ENCODE measurements at places on chromosomes 3 and 15. TPM values are rescaled to one million over a fixed set of nuclear protein-coding genes. Genes with fewer than 3 reads are reported as not detected.

- peaks cover 19% of the 10 kb centered on the region for H3K4me1 ChIP-seq
- DNase-seq, result no peak
- H3K27me3 ChIP-seq, result no peaks in the 10 kb centered on the region
- no peak overlapping the region for H3K4me3 ChIP-seq
These were observed 40.1 kb downstream of the FBLN2 start for GRCh38 chr3:13588993-13589392.

DNA sequence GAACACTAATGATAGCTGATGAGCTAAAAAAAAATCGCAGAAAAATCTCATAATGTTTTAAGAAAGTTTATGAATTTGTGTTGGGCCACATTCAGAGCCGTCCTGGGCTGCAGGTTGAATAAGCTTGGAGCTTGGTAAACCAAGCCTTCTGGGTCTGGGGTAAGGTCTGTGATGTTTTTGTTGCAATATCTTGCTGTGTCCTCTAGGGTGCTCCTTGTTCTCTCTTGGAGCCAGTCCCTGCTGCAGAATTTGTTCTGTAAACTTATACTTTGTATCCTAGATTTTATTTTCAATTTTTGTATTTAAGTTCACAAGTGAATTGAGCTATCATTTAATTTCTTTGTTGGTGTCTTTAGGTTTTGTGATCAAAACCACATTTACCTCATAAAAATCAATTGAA is 143.7 kb downstream of the NR1D2 start:
- H3K27me3 ChIP-seq, result no peaks in the 10 kb centered on the region
- H3K4me3 ChIP-seq, result no peak overlapping the region
- H3K4me1 ChIP-seq, result no peaks in the 10 kb centered on the region

- no peaks in the 10 kb centered on the region for H3K27me3 ChIP-seq
- no peak overlapping the region for H3K4me3 ChIP-seq
- no peak for DNase-seq
- no peaks in the 10 kb centered on the region for H3K4me1 ChIP-seq
- H3K27ac ChIP-seq, result no peak overlapping the region
- no peaks in the 10 kb centered on the region for H3K36me3 ChIP-seq
These were observed 334.2 kb downstream of the KLF13 start for GRCh38 chr15:31660816-31661215.

DNA sequence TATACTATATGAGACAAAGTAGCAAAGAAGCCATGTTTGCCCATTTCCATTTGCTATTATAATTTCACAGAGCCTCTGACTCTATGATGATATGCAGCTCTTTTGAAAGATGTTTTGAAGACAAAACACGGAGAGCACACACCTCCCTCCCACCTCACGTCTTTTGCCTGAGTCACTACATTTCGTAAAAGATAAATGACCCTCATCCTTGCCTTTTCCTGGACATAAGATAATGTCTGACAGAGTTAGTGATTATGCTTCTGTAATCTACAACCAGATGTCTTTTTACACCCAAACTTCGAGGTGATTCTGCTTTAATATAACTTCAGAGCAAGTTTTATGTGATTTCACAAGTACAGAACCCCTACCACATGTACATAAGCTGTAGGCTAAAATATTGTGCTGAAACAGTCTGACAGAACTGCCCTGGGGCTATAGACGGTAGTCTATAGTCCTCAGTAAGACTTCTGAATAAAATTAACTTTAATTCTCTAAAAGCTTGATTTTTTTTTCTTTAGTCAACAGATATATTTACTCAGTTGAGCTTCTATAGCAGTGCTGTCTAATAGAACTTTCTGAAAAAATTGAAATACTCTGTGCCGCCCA is 99.9 kb downstream of the CD200R1L start:
- H3K27ac ChIP-seq, result no peak overlapping the region
- H3K36me3 ChIP-seq, result no peaks in the 10 kb centered on the region
- H3K4me1 ChIP-seq, result peaks cover 34% of the 10 kb centered on the region
- no peak for DNase-seq

DNA sequence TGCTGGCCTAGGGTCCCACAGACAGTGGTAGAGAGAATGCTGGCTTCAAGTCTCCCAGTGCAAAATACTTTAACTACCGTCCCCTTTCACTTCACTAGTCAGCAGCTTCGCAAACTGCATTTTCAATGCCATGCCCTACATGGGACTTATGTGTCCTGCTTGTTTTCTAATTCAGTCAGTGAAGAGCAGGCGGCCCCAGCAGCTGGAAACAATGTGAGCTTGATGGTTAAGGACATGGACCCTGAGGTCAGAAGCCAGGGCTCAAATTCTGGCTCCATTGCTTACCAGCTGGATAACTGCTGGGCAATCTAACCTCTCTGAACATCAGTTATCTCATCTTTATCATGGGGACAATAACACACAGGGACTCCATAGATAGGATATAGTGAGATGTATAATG is 58.4 kb downstream of the SLC12A8 start:
- no peaks in the 10 kb centered on the region for H3K27me3 ChIP-seq
- H3K27ac ChIP-seq, result no peak overlapping the region
- H3K4me1 ChIP-seq, result no peaks in the 10 kb centered on the region
- no peak overlapping the region for H3K4me3 ChIP-seq
- no peak for DNase-seq

GRCh38 chr3:107082527-107082926 is 294.7 kb upstream of the CCDC54 start:
- no peak overlapping the region for H3K27ac ChIP-seq
- no peak overlapping the region for H3K4me3 ChIP-seq
- H3K36me3 ChIP-seq, result no peaks in the 10 kb centered on the region
- no peaks in the 10 kb centered on the region for H3K27me3 ChIP-seq

- no peaks in the 10 kb centered on the region for H3K27me3 ChIP-seq
- no peak for DNase-seq
- H3K36me3 ChIP-seq, result no peaks in the 10 kb centered on the region
- peak overlapping the region; percentile 86 for H3K4me3 ChIP-seq
- H3K27ac ChIP-seq, result peak overlapping the region; percentile 87
These were observed 421 bp downstream of the KLHL18 start for GRCh38 chr3:47283193-47283537.

DNA sequence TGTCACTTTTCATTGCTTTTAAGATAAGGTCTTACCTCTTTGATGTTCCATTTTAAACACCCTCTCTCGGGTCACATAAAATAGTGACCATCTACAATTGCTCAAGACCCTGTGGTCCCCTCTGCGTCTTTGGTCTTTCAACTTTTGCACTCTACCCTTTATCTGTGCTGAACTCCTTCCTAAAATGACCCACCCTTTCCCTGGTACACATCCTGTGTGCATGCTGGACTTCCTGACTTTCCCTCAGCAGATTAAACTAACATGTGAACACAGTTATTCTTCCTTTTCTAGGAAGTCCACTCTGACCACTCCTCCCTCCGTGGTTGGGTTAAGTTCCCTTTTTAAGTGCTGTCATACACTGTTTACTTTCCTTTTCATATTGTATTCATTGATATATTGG is 414.2 kb downstream of the GABRB3 start:
- DNase-seq, result no peak
- H3K4me3 ChIP-seq, result no peak overlapping the region
- H3K36me3 ChIP-seq, result no peaks in the 10 kb centered on the region
- no peak overlapping the region for H3K27ac ChIP-seq

DNA sequence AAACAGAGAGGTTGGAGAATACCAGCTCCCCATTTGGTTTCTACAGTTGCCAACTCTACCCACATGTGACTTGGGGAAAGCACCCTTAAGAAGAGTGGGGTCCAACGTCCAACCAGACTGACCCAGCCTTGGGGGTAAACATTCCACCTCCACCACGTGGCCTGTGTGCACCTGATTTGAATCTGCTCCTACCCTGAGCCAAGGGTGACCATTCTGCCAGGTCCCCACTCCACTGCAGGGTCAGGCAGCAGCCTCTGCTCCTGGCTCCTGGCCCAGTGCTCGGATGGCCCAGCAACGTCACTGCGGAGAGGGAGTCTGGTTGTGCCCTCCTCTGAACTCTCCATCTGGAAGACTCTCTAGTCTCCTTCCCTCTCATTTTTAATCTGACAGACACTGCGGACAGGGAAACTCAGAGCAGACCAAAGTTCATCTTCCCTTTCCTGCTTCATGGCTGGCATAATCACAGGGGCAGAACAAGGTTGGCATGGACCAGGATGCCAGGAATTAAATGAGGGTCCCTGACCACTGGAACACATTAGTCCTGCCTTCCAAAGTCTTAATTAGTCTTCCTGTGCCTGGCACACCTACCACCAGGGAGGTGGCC is 29.4 kb downstream of the FHIT start:
- H3K27ac ChIP-seq, result no peak overlapping the region
- H3K27me3 ChIP-seq, result no peaks in the 10 kb centered on the region

DNA sequence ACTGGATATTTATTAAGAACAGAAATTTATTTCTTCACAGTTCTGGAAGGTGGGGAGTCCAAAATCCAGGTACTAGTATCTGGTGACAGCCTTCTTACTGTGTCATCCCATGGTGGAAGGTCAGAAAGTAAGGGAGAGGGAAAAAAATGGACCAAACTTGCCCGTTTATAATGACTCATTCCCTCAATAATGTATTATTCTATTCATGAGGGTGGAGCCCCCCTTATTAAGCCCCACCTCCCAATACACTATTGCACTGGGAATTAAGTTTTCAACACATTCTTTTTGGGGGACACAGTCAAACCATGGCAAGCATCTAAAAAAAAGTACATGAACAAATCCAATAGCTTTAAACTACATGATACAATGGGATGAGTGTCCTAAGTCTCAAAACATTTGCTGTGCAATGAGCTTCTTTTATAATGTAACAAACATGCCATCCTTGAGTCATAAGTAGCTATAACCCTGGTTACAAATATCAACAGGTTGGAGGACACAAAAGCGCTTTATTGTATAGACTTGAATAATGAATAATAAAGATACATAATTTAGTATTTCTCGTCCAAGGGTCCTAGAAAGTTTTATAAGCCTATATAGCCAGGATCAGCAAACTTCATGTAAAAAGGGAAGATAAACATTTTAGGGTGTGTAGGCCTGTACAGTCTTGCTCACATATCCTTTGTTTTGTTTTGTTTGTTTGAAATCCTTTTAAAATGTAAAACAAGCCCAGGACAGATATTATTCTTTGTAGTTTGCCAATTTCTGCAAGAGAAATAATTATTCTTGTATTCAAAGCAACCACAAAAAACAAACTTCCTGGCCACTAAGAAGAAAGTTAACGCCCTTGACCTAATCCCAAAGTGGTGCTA is 160.6 kb upstream of the RAP2B start:
- no peak overlapping the region for H3K27ac ChIP-seq
- no peaks in the 10 kb centered on the region for H3K4me1 ChIP-seq
- no peaks in the 10 kb centered on the region for H3K36me3 ChIP-seq
- no peaks in the 10 kb centered on the region for H3K27me3 ChIP-seq
- no peak for DNase-seq

DNA sequence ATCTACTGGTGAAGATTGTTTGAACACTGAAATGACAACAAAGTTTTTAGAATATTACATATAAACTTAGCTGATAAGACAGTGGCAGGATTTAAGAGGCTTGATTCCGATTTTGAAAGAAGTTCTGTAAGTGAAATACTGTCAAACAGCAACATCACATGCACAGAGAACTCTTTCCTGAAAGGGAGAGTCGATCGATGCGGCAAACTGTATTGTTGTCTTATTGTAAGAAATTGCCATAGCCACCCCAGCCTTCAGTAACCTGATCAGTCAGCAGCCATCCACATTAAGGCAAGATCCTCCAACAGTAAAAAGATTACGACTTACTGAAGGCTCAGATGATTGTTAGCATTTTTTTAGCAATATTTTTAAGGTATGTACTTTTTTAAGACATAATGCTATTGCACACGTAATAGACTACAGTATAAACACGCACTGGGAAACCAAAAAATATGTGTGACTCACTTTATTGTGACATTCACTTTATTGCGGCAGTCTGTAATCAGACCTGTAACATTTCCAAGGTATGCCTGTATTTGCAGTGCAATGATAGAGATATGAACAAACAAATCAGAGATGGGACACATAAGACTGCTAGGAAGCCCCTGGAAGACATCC is 225.6 kb upstream of the UBE2E1 start:
- H3K36me3 ChIP-seq, result no peaks in the 10 kb centered on the region
- DNase-seq, result peak; percentile 7
- no peaks in the 10 kb centered on the region for H3K27me3 ChIP-seq
- H3K27ac ChIP-seq, result peak overlapping the region; percentile 62
- H3K4me3 ChIP-seq, result no peak overlapping the region

DNA sequence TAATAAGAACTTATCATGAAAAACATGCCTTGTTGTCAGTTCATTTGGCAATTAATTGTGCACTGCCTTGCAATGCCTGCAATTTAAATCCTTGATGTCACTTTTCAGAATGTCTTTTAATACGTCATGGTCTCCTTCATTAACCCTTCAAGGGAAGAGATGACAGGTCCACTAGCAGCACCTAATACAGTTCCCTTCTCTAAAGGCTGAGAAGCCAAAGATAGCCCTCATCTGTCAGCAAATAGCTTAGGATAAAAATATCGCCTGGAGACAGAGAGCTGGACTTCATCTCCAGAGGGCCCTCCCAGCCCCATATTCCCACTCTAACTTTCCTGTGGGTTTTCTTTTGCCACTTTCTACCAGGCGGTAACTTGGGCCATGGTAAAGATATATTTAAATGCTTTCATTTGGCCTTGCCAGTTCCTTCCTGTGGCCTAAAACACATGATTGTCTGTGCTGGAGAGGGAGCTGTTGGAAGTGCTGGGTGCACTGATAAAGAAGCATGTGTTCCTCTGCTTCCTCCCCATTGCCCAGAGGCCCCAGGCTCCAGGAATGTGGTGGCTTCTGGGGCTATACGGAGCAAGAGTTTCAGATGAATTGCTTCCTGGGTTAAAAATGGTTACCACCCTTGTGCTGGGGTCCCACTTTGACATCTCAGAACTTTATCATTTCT is 76.3 kb upstream of the UMPS start:
- DNase-seq, result no peak
- no peaks in the 10 kb centered on the region for H3K4me1 ChIP-seq

Gene DLG1
- 201 TPM for total RNA-seq

Gene ARPP21
- total RNA-seq, result not detected

Gene NR1I2
- not detected for total RNA-seq

Gene POLQ
- total RNA-seq, result 14.3 TPM
